Stimulated activated CD4-positive, alpha-beta T cell treated with anti-CD3 and anti-CD28 coated beads, Interleukin-12 subunit alpha, Interleukin-12 subunit beta, amount 100 ng/mL, for 48 hours (primary cell): ENCODE measurements at places on chromosomes 5 and 9.

GRCh38 chr9:113600023-113600823, 136.7 kb downstream of the RGS3 start:
- no peak for DNase-seq

GRCh38 chr5:79562351-79563246, 48.7 kb upstream of the HOMER1 start:
- no peak for DNase-seq

DNA sequence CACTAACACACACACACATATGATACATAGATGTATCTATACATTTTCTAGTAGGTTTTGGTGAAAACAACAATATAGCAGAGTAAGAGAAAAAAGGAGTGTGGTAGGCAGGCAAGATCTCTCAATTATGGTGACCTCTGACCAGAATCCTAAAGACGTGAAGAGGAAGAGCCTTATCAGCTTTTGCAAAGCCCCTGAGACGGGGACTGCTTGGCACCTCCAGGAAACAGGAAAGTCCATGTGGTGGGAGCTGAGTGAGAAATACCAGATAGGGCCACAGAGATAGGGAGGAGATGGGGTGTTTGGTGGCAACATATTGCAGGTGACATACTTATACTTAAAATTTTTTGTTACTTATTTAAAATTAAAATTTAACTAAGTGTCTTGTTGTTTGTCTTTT, 39.9 kb upstream of the CTXN3 start:
- DNase-seq, result no peak

GRCh38 chr5:82812575-82812974, 264.6 kb downstream of the TMEM167A start:
- DNase-seq, result no peak

- no peak for DNase-seq
Observed at GRCh38 chr9:128633601-128634000, 23.0 kb downstream of the DYNC2I2 start.

DNA sequence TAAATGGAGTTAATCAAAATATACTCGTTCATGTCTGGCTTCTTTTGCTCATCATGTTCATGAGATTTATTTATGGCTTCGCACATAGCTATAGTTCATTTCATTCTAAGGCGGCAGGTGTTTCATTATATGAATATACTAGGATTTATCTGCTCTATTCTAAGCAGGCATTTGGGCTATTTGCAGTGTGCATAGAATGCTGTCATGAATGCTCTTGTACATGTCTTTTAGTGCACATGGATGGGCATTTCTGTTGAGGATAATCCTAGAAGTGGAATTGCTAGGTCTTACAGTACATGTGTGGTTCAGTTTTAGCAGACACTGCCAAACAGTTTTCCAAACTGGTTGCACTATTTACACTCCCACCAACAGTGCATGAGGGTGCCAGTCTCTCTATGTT, 285.3 kb upstream of the ADRA1B start:
- no peak for DNase-seq

GRCh38 chr5:102910240-102911226, 155.4 kb downstream of the PAM start:
- DNase-seq, result no peak

DNA sequence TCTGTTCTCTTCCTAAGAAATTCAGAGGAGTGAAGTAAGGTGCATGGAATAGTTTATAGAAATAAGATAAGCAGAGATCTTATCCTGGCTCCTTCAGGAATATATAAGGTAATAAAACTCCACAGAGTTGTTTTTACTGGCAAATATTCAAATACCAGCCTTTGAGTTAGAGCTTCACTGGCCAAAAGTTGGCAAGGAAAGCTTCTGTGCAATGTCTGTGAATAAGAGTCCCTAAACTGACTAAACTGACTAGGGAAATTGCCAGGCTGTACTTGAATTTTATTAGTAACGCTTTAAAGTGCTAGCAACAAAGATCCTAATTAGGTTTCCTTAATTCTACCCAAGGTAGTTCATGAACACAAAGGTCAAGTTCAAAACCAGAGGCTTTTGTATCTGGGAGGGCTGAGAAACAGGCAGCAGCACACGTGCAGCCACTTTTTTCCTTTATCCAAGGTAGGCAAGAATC, 131.1 kb upstream of the MPDZ start:
- no peak for DNase-seq

- DNase-seq, result no peak
Observed at GRCh38 chr5:74765201-74765600, 1.7 kb downstream of the GFM2 start.

GRCh38 chr5:170813231-170813630, 29.7 kb downstream of the GABRP start:
- no peak for DNase-seq

DNA sequence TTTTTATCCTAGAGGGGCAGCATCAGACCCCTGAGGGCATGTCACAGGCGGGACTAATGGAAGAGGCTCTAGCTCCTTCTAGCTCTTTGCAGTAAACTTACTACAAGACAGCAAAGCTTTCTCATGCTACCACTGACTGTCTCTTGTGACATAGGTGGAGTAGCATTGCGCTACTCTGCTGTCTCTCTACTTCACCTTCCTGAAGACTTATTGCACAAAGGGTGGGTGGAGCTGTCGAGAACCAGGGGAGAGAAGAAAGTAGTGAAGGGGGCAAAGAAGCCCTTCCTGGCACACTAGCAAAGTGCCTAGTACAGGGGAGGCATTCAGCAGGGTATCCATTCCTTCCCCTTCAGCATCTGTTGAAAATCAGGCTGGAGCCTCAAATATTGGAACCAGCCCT, 36.1 kb upstream of the NEK6 start:
- no peak for DNase-seq

GRCh38 chr9:93909242-93909616, 45.9 kb downstream of the BARX1 start:
- DNase-seq, result no peak

- no peak for DNase-seq
Observed at GRCh38 chr5:126961702-126962101, 68.7 kb downstream of the MARCHF3 start.

GRCh38 chr5:68087866-68088265, 127.7 kb upstream of the PIK3R1 start:
- no peak for DNase-seq

GRCh38 chr5:80915716-80916115, 44.4 kb upstream of the RASGRF2 start:
- DNase-seq, result no peak

DNA sequence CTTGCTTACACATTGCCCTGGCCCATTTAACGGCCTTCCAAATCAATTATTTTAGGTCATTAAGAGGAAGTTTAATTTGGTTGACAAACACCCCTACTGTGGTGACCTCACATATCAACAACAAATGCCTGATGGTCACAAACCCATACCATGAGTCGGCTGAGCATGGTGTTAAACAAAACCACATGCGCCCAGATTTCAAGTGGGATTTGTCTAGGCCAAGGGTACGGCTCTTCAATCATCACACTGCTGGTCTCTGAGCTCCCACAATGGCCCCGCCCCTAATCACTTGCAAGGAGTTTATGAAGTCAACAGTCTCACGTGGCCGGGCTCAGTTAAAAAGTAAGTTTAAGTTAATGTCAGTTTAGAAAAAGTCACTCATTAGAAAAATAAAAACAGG, 243.8 kb downstream of the CRB2 start:
- DNase-seq, result no peak

DNA sequence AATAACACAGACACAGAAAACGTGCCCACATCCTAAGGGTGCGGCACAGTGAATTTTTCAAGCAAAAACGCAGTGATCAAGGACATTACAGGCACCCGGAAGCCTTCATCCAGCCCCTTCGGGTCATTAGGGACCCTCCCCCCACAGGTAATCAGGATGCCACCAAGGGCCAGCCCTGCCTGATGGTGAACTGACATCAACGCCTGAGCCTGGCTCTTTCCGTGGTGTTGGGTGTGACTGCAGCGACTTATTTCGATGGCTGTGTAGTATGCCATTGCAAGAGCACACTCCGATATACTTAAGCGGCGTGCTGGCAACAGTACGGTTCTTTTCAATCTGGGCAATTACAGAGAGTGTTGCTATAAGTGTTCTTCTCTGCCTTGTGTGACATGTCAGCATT, 310.0 kb upstream of the IRX1 start:
- no peak for DNase-seq

DNA sequence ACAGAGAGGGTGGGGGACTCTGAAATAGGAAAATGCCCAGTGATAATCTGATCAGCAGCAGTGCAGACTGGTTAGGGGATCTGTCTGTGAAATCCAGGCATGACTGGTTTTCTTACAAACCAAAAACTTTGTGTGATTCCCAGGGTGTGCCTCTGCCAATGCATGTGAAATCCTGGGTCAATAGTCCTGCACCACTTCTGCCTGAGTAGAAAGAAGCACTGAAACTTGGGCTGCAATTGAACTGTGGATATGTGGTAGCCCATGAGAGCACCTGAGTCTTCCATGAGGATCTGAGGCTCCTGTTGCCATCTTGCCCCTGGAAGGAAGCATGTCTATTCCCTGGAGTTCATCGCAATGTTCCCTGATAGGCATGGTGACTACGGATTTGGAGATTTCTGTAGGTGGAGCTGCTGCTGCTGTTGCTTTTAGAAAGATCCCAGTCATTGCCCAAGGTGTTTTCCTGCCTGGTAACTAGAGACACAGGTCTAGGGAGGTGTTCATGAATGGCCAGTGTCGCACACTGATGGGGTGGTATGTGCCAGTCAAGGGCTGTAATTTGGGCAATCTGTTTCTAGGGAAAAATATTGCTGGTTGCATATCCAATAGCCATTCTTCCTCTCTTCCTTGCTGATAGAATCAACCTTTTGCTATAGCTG, 146.7 kb downstream of the CARTPT start:
- DNase-seq, result no peak

- DNase-seq, result no peak
Observed at GRCh38 chr9:134215699-134216448, 51.5 kb upstream of the RNU6ATAC start.

DNA sequence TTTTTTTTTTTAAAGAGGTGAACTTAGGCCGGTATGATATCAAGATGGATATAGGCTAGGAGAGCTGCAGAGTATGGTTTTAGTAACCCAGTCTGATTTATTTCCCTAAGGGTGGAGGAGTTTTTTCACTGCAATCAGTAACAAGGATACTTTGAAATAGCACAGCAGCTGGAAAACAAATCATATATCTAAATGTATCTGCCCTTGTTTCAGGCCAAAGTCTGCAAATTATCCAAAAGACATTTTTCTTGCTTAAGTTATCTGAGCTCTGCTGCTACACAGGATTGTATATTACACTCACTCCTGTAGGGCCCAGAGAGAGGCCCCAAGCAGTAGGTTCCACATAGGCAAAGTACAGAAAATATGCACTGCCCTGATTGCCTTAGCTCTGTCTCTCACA, 222.4 kb downstream of the NTRK2 start:
- no peak for DNase-seq

DNA sequence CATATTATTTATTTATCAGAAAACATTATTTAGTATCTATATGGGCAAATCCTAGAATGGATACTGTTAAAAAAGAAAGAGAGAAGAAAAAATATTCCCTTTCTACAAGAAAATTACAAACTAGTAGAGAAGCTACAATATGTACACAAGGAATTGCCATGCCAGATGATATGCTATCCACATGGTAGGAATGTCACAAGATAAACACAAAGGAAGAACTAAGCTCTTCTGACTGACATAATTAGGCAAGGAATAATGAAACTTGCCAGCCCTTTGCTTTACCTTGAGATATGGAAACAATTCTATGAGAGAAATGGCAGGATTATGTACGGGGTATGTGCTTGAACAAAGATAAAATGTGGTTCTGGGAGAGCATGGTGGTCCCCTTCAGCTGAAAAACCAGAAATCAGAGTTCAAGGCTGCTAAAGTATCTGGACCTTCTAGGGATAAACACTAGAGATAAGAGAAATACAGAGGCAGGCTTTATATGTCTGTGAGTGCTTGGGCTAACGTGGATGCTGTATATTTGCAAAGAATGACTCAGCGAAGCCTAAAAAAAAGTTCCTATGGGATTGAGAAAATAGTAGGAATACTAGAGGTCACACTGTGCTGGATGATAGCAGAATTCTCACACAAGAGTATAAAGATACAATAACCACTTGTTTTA, 451.6 kb downstream of the TLE1 start:
- no peak for DNase-seq

DNA sequence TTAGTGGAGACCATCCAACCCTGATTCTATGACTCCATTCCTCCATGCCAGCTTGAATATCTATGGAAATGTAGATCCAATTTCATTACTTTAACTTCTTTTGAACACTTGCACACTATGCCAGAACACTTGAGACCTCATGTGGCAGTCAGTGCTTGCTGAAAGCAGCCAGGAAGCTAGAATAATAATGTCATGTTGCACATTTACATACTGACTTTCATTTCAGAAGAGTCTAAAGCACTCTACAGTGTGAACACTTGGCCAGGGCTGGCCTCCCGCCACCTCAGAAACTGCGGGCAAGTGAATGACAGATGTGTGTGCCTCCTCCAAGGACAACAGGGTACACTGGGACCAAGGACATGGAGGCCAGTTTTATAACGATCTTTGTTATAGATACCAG, 97.3 kb downstream of the SLF1 start:
- no peak for DNase-seq

DNA sequence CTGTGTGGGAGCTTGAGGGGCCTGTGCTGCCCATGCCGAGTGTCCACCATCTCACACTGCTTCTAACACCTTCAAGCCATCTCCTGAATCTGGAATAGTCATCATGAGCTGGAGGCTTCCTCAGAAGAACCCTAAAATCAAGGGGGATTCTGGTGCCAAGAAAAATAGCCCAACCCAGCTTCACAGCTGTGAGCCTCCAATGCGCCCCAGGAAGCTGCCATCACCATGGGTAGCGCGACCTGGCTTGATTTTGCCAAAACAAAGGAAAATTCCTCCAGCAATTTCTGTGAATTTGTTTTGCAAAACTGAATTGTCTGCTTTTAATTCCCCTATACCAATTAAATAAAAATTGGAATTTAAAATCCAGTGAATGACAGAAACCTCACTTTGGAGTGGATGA, 6.2 kb upstream of the TIFAB start:
- DNase-seq, result no peak

DNA sequence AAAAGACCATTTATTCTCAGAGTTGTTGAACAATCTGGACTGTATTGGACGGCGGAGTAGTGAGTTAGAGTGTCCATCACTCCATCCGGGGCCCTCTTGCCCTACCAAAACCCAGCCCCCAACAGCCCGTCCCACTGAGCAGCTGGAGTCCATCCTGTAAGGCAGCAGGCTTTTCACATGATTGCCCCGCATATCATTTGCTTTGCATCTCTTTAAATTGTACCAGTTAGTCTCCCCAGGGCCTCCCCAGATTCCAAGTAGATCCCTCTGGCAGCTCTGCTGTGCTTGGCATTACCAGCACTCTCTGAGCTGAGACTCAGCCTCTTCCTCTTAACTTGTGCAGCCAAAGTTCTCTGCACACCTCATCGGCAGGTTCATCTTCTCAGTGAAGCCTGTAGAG, 48.6 kb upstream of the ADCY2 start:
- DNase-seq, result no peak

- DNase-seq, result no peak
Observed at GRCh38 chr5:125064621-125065438, 318.4 kb upstream of the ZNF608 start.

GRCh38 chr5:162096448-162096847, 28.9 kb downstream of the GABRG2 start:
- DNase-seq, result no peak

- DNase-seq, result no peak
Observed at GRCh38 chr9:127856729-127857116, 2.3 kb upstream of the ENG start.
